ENCODE measurements at places on chromosomes 1 and 21.

GRCh38 chr1:196649990-196650389, 1.9 kb upstream of the CFH start:
- DNase-seq, result no peak

- DNase-seq, result no peak
Observed at GRCh38 chr1:12173041-12173509, 6.3 kb downstream of the TNFRSF1B start.

GRCh38 chr1:13892198-13892597, 192.2 kb downstream of the PRDM2 start:
- DNase-seq, result no peak

- no peak for DNase-seq
Observed at GRCh38 chr1:113905435-113905861, 322 bp downstream of the DCLRE1B start.

DNA sequence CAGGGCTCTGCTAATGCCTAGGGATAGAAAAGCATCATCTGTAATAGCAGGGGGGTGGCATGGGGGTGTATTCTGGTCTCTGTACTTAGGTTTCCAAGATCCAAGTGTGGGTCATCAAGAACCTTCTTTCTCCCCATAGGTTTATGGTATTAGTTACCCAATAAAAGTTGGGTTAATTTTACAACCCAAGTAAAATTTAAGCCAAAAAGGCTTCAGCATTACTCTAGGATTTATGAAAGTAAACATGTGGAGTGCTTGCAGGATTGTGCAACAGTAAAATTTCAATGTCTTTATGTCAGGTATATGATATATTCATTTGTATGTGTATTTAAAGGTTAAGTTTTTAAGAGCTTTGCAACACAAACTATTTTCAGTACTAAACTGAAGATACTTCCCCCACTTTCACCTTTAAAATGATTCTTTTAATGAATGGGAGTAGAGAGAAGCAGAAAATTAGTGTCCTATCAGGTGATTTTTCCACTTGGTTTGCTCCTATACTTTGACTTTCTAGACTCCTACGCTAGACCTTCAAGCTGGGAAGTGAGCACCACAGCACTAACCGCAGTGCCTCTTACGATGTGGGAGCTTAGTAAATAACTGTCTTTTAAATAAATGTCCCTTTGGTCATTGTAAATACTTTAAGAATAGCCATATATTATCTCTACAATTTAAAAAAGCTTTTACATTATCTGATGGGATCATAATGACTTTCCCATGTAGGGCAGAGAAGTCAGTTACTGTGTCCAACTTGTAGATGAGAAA, 67.8 kb upstream of the UBE2U start:
- DNase-seq, result no peak

DNA sequence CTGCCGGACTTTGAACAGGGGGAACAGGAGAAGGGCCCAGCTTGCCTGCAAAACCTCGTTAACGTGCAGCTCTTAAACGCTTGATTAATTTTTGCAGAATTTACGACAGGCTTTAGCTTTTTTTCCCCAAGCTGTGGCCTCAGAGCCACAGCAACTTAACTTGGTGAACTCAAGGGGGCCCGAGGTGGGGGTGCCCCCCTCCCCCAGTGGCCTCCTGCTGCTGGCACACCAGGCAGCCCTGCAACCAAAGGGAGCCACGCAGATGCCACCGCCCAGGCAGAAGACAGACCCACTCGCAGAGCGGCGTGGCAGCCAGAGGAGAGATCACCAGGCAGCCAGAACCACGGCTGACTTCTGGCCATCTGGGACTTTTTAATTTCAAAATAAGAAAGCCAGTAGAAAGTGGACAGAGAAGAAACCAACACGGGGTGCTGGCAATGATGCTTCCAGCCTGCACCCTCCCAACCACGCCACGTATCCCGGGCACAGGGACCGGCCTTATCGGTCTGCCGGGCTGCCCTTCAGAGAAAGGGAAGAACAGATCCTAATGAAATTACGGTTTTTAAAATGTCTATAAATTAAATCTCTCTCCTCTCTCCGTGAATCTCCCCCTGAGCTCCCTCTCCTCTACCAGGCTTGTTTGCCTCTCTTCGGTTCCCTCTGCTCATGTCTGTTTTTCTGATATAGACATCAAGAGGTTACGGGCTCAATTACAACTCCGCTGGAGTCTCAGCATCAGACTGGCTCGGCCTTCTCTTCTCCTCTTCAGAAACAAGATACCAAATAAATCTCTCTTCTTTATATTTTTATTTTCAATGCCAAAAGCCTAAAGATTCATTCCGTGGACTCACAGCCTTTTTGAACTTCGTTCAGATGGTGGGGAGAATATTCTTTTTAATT, 6.4 kb downstream of the CASZ1 start:
- no peak for DNase-seq

DNA sequence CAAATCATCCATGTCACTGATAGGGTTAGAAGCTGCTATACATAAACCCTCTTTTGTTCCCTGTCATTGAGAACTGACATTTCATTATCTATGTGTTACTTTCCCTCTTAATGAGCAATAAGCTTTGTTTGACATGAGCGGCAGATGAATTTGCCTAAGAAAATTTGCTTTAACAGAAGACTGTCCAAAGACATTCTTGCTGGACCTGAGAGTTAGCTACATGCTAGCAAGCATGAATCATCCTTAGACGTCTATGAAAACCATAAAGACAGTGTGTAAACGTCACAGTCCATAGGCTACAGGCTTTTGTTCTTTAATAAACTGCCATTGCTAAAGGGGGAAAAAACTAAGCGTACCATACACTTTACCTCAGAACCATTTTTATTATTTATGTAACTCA, 73.1 kb downstream of the TNFSF4 start:
- no peak for DNase-seq

- no peak for DNase-seq
Observed at GRCh38 chr21:45870851-45871615, 110.5 kb upstream of the COL6A1 start.

Measured in NCI-H2029 treated with DMSO at 0.1 percent for 48 hours (cell line).